ENCODE measurements at places on chromosomes 6 and 20.

DNA sequence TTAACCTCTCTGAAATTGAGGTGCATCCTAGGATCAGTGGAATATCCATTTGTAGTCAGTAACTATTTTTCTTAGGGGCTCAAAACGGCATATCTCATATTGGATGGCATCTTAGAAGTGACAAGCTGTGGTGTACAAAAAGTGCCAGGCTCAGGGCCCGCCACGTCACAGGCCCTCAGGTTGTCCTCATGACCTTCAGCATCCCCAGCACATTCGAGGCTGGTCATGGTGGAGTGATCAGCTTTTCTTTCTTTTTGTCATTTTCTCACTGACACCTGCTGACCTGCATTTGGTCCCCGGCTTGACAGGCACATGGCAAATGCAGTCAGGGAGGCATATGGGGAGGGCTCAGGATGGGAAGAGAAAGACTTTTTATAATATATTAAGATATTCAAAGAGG lies 7.1 kb upstream of the E2F1 start:
- H3K4me3 ChIP-seq: no peak overlapping the region
- DNase-seq: no peak
- no peaks in the 10 kb centered on the region for H3K27me3 ChIP-seq
- H3K4me1 ChIP-seq: peaks cover 31% of the 10 kb centered on the region
- H3K27ac ChIP-seq: no peak overlapping the region

GRCh38 chr6:87590417-87590880 lies 514 bp downstream of the ORC3 start:
- H3K4me1 ChIP-seq: peaks cover 53% of the 10 kb centered on the region
- H3K27me3 ChIP-seq: no peaks in the 10 kb centered on the region
- H3K36me3 ChIP-seq: peaks cover 21% of the 10 kb centered on the region
- H3K4me3 ChIP-seq: peak overlapping the region; percentile 90
- no peak for DNase-seq
- peak overlapping the region; percentile 93 for H3K27ac ChIP-seq

DNA sequence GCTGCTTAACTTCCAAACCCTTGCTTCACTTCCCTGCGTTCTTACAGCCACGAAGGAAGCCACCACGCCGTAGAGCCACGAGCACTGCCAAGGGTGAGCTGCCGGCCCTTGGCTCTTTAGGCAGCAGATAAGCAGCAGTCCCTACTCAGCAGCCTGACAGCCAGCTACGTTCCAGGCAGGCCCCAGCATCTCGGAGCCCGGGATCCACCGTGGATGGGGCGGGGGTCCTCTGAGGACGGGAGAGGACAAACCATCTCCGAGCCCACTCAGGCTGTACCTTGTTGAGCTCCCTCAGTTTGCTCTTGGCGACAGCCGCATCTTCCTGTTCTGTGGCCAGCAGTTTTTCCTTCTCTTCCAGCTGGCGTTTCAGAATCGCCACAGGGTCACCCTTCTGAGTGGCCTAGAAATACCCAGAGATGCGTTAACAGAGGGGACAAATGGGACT lies 40.5 kb downstream of the RRBP1 start:
- H3K4me1 ChIP-seq: peaks cover 3% of the 10 kb centered on the region
- DNase-seq: no peak

- no peak overlapping the region for H3K4me3 ChIP-seq
- H3K27me3 ChIP-seq: no peaks in the 10 kb centered on the region
- H3K27ac ChIP-seq: no peak overlapping the region
- no peak for DNase-seq
- peaks cover 8% of the 10 kb centered on the region for H3K36me3 ChIP-seq
Measured at GRCh38 chr6:135281964-135282363, 100.9 kb downstream of the MYB start.

DNA sequence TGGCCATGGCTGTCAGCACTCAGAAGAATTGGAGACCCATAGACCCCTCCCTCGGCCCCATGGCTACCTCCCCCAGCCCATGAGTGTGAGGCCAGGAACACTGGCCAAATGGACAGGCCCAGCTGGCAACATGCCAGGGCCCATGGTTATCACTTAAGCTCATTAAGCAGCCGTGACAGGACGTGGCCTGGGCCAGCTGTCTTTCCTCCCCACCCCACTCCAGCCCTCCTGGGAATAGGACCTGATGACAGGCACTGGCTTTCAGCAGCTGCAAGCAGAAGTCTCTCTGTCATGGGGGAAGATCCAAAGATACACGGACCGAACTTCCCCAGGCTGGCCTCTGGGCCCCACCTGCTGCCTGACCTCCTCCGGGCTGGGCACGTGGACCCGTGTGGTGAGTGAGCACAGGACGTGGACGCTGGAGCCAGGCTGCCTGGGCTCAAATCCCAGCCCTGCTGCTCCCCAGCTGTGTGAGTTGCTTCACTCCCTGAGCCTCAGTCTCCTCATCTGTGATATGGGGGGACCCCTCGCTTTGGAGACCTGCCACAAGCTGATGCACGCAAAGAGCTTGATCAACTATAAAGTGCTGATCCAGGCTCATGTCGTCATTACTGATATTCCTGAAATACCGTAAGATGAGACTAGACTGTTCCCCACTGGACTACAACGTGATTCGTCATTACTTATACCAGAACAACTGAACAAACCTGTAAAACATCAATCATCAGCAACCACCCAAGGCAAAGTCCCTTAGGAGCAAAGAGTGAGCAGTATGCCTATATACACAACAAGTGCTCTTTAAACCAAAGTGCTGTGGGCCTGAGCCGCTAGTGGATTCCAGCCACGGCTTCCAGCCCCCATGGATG lies 22.0 kb upstream of the VSTM2L start:
- no peak for DNase-seq
- H3K27me3 ChIP-seq: no peaks in the 10 kb centered on the region
- H3K36me3 ChIP-seq: no peaks in the 10 kb centered on the region
- no peak overlapping the region for H3K4me3 ChIP-seq
- H3K27ac ChIP-seq: no peak overlapping the region
- H3K4me1 ChIP-seq: no peaks in the 10 kb centered on the region

DNA sequence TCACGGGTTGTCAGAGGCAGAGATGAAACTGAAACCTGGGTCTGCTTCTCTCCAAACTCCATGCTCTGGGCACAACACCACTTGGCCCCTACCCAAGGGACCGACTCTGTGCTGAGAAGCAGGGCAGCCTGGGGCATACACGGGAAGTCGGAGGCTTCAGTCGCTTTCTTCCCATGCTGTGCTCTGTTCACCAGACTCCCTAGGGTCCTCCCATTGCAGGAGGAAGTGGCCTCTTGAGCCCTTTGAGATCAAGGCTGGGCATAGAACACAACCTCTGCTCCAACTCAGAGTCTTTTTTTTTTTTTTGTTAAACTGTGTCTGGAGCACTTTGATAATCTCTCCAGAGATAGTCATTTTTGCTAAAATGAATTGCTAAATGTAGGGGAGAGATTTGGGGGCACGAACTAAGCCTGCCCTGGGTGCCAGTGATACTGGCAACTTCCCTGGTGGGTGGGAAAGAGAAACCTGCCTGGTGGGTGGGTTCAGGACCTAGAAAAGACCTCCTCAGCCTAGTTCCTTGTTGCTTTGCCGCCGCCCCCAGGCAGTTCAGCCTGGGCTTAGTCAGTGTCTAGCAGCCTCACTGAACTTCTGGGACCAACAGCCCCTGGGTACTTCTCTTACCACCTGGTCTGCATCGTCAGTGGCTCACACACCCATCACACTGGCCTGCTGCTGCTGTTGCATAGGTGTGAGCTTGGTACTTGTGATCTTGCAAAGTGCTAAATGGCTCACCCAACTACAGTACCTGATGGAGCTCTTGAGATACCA lies 62.0 kb downstream of the PPP1R14C start:
- H3K4me1 ChIP-seq: peaks cover 7% of the 10 kb centered on the region
- H3K36me3 ChIP-seq: no peaks in the 10 kb centered on the region
- peaks cover 9% of the 10 kb centered on the region for H3K27me3 ChIP-seq
- no peak for DNase-seq
- no peak overlapping the region for H3K4me3 ChIP-seq

GRCh38 chr6:39302669-39303424 lies 11.4 kb downstream of the KCNK17 start:
- H3K27ac ChIP-seq: peak overlapping the region; percentile 17
- no peaks in the 10 kb centered on the region for H3K36me3 ChIP-seq
- H3K27me3 ChIP-seq: peaks cover 2% of the 10 kb centered on the region
- peak; percentile 94 for DNase-seq
- peak overlapping the region; percentile 25 for H3K4me3 ChIP-seq

- H3K27me3 ChIP-seq: no peaks in the 10 kb centered on the region
- DNase-seq: no peak
- peaks cover 27% of the 10 kb centered on the region for H3K36me3 ChIP-seq
- H3K27ac ChIP-seq: peak overlapping the region; percentile 81
- H3K4me3 ChIP-seq: peak overlapping the region; percentile 93
Measured at GRCh38 chr20:62305149-62305764, 2.5 kb downstream of the ADRM1 start.

- no peak overlapping the region for H3K27ac ChIP-seq
- H3K36me3 ChIP-seq: peaks cover 2% of the 10 kb centered on the region
- no peaks in the 10 kb centered on the region for H3K4me1 ChIP-seq
- no peaks in the 10 kb centered on the region for H3K27me3 ChIP-seq
- DNase-seq: no peak
Measured at GRCh38 chr6:7991536-7991935, 72.7 kb downstream of the BLOC1S5 start.

- no peak overlapping the region for H3K27ac ChIP-seq
- DNase-seq: no peak
- H3K27me3 ChIP-seq: peaks cover 15% of the 10 kb centered on the region
- no peak overlapping the region for H3K4me3 ChIP-seq
- H3K4me1 ChIP-seq: no peaks in the 10 kb centered on the region
- H3K36me3 ChIP-seq: no peaks in the 10 kb centered on the region
Measured at GRCh38 chr6:35160642-35161041, 19.5 kb upstream of the TCP11 start.

DNA sequence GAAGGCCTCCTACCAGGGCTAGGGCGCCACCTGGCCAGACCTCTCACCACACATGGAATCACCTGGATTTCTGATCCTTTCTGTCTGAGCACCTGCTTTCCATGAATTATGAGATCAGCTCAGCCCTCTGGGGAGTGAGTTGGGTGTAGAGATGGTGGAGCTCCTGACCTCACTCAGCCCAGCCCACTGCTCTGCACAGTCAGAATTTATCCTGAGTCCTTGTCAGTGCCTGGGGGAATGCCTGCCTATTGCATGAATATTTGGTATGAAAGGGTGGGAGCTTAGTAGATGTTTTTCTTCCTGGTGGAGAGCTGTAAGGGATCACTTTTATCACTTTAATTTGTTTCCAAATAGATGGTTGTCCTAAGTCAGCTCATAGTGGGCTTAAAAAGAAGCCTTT lies 47.5 kb downstream of the DTD1 start:
- H3K4me1 ChIP-seq: peaks cover 6% of the 10 kb centered on the region
- H3K27ac ChIP-seq: no peak overlapping the region

GRCh38 chr6:26561533-26562466 lies 23.6 kb downstream of the HMGN4 start:
- H3K4me1 ChIP-seq: peaks cover 1% of the 10 kb centered on the region
- H3K27me3 ChIP-seq: no peaks in the 10 kb centered on the region
- DNase-seq: no peak
- no peaks in the 10 kb centered on the region for H3K36me3 ChIP-seq
- no peak overlapping the region for H3K4me3 ChIP-seq
- no peak overlapping the region for H3K27ac ChIP-seq

DNA sequence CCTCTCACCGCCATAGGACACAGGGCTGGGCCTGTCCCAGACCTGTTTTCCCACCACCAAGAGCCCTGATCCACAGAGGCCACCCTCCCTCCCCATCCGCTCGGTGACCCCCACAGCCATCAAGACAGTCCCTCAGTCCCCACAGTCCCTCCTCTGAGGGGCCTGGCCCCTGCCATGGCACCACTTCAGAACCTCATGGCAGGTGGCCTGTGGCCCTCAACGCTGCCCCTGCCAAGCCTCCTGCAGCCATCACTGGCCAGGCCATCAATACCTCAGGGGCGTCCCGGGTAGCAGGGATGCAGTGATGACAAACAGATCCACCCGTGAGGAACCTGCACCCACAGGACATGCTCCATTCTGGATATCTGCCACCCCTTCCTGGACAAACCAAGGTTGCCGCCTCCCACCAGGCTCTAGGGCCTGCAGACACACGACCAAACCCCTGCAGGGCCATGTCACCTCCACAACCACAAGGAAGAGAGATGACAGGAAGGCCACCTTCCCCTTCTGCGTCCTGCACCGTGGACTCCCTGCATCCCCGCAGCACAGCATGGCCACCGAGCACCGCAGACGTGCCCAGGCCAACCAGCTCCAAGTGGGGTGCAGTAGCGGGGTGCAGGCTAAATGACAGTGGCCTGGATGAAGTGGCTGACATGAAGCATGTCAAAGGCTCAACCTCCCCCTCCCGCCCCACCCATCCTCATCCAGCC lies 14.0 kb downstream of the TAF4 start:
- H3K27ac ChIP-seq: no peak overlapping the region
- no peaks in the 10 kb centered on the region for H3K27me3 ChIP-seq
- no peaks in the 10 kb centered on the region for H3K36me3 ChIP-seq
- peaks cover 14% of the 10 kb centered on the region for H3K4me1 ChIP-seq

DNA sequence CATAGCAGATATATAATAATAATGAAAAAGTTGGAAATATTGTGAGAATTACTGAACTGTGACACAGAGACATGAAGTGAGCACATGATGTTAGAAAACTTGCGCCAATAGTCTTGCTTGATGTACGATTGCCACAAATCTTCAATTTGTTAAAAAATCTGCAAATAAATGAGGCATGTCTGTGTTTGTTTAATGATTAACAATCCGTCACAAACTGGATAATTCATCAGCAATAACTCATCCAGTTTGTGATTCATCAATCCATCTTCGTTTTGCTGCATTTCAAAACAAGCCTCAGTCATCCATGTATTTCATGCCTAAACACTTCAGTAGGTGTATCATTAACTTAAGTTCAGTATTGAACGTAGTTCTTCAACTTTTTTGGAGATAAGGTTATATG lies 25.5 kb upstream of the SMIM26 start:
- no peaks in the 10 kb centered on the region for H3K27me3 ChIP-seq
- H3K4me3 ChIP-seq: no peak overlapping the region
- no peak for DNase-seq
- H3K4me1 ChIP-seq: no peaks in the 10 kb centered on the region
- H3K36me3 ChIP-seq: peaks cover 53% of the 10 kb centered on the region

GRCh38 chr6:102717737-102718456 lies 1324.4 kb downstream of the GRIK2 start:
- H3K36me3 ChIP-seq: no peaks in the 10 kb centered on the region
- no peak overlapping the region for H3K4me3 ChIP-seq
- H3K27ac ChIP-seq: no peak overlapping the region
- no peak for DNase-seq
- H3K27me3 ChIP-seq: no peaks in the 10 kb centered on the region
- no peaks in the 10 kb centered on the region for H3K4me1 ChIP-seq

DNA sequence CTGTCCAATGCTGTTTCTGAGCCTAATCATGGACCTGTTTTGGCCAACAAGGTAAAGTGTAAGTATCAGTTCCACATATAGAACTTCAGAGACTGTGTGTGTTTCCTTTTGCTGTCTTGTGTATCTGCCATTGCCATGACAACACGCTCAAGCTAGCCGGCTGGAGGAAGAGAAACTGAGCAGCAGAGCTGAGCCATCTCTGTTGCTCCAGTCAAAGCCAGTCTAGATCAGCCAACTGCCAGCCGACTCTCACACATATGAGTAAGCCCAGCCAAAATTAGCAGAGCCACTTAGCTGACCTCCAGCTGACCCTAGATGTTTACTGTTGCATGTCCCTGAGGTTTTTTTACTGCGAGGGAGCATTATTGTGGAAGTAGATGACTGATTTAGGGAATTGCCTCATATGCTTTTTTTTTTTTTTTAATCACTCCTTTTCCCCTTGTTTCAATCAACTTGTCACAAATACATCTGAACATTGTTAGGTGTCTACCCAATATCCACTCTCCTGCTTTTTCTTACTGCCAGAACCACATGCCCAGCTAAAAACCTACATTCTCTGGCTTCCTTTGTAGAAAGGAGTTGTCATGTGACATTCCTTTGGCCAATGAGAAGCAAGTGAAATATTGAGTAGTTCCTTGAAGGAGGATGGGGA lies 304.3 kb upstream of the SUPT3H start:
- peaks cover 33% of the 10 kb centered on the region for H3K4me1 ChIP-seq
- peak; percentile 49 for DNase-seq
- H3K36me3 ChIP-seq: peaks cover 16% of the 10 kb centered on the region
